ENCODE measurements at places on chromosomes 5 and 9. TPM values are rescaled to one million over a fixed set of nuclear protein-coding genes. Genes with fewer than 3 reads are reported as not detected.

BAG1 gene
- total RNA-seq: 114 TPM

RNF224 gene
- total RNA-seq: 0.25 TPM

CCL27 gene
- not detected for total RNA-seq

DOLPP1 gene
- 21.6 TPM for total RNA-seq

FAM153A gene
- not detected for total RNA-seq

RALGPS1 gene
- total RNA-seq: 1.9 TPM

CCDC152 gene
- not detected for total RNA-seq

All from A549 treated with dexamethasone at 1 μM for 4 hours (cell line).